Stimulated activated CD8-positive, alpha-beta memory T cell treated with anti-CD3 and anti-CD28 coated beads, Interleukin-15, amount 100 ng/mL, for 48 hours (primary cell): ENCODE measurements at places on chromosomes 6 and 20.
A peak's percentile ranks its signal among the peaks of the same experiment; 100 is the strongest.

- DNase-seq = no peak
Measured at GRCh38 chr20:50398821-50399554, 111.2 kb upstream of the PTPN1 start.

DNA sequence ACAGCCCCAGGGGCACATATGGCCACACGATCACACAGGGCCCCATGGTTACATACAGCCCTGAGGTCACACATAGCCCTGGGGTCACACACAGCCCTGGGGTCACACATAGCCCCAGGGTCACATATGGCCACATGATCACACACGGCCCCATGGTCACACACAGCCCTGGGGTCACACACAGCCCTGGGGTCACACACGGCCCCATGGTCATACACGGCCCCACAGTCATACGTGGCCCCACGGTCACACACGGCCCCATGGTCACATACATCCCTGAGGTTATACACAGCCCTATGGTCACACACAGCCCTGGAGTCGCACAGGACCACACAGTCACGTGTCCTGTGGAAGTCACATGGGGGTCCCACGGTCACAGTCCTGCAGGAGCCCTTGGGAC is 120.1 kb downstream of the AGPAT4 start:
- no peak for DNase-seq

DNA sequence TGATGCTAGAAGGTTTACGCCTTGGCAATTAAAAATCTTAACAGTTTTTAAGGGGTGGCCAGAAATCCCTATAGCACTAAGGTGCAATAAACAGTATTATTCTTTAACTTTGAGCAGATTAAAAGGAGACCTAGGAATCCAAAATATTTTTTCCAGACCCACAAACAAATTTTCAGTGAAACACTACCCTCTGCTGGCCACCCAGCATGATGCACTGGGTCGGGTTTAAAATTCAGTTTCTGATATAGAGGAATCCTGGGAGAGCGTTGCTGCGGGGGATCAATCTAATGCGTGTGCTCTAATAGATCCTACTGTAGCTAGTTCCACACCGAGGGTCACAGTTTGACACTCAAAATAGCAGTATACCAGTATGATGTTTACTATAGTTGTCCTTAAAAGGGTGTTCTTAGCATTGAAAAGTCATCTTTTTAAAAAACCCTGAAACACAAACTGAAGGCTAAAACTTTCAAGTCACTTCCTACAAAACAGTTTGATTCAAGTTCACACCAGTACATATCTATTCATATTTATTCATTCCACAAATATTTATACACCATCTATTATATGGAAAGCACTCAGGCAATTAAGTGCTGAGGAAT is 10.2 kb downstream of the UBE3D start:
- DNase-seq = no peak

GRCh38 chr20:6886065-6886729 is 118.7 kb downstream of the BMP2 start:
- DNase-seq = no peak

- no peak for DNase-seq
Measured at GRCh38 chr6:45658958-45659357, 281.2 kb upstream of the SUPT3H start.

- DNase-seq = no peak
Measured at GRCh38 chr6:47161176-47161687, 119.1 kb upstream of the ADGRF1 start.

- no peak for DNase-seq
Measured at GRCh38 chr20:10660661-10661060, 13.1 kb downstream of the JAG1 start.

DNA sequence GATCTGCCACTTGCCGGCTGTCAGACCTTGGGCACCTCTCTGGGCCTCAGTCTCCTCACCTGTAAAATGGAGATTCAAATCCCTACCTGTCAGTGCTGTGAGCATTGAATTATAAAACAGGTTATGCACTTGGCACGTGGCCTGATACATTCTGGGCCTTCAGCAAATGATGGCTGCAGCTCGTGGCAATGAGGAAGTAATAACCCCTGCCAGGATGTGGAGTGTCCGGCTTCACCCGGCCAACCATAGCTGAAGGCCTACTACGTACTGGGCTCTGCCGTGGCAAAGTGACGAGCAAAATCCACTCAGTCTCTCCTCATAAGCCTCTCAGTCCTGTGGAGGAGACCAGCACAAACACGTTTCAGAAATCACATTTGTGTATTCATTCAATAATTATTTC is 10.9 kb upstream of the VSTM2L start:
- no peak for DNase-seq

GRCh38 chr6:21176197-21176596 is 417.4 kb upstream of the SOX4 start:
- no peak for DNase-seq

GRCh38 chr6:30013291-30013922 is 47.7 kb upstream of the POLR1H start:
- DNase-seq = no peak

DNA sequence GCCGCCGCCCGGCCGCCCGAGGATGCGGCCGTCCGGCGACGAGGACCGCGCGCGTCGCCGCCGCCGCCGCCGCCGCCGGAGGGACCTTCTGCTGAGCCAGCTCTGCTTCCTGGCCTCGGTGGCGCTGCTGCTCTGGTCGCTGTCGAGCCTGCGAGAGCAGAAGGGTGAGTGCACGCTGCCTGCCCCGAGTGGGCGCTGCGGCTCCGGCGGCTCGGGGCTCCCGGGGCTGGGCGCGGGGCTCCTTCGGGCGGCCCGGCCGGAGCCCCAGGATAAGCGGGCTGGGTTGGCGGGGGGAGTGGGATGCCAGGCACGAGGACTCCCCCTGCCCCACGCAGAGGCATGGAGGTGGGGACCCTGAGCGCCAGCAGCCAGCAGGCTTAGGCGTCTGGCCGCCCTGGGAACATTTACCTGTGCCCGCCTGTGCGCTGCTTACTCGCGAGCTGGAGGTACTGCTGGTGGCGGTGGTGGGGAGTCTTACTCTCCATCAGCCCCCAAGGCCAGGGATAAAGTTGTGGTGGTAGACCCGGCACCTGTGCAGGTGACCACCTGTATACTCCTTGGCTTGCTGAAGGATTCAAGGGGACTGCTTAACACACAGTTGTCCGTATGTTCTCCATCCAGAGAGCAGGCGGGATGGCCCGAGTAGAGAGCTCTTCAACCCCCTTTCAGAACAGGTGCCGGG is 520 bp downstream of the SLC24A3 start:
- peak; percentile 11 for DNase-seq

- no peak for DNase-seq
Measured at GRCh38 chr6:169763881-169764280, 12.5 kb downstream of the ERMARD start.

- no peak for DNase-seq
Measured at GRCh38 chr6:45411959-45412358, 34.2 kb upstream of the SUPT3H start.

DNA sequence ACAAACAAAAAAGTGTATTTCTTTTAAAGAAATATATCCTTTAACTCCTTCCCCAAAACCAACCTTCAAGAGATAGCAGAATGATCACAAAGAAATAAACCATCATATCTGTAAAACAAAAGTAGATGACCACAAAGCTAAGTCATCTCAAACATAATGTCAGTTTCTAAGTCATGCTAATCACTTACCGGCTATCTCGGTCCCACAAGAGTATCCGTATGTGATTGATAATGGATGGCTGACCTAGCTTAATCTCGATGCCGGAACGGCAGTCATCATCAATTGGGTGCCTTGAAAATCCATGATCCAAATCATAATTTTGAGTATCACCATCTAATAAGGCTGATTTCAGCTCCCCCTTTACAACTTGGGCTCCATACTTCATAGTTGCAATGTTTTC is 59.7 kb downstream of the BTBD9 start:
- no peak for DNase-seq

DNA sequence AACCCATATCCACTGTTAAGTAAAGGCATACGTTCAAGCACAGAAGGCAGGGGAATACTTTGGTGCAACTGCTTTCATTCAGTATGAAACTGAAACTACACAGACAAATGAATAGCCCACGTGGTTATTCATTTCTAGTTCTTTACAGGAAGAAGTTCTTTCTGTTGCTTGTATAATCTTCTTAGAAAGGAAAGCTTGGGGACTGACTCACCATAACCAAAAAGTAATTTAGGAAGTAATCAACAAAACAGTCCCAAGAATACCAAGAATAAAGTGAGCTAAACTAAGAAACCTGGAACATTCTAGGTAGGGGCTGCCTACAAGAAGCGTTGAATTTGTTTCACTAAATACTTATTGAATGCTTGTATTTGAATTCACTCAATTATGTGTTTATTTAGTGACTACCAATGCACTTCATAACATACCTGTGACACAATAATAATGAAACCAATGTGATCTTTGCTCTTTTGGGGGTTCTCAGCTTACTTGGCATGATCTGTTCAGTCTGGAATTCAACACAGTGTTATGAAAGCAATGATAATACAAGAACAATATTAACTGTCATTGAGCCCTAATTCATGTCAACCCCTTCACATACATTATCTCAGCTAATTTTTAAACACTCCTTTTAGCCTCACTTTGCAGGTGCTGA is 25.1 kb upstream of the KIAA0408 start:
- DNase-seq = no peak
